AG09319 (cell line): ENCODE measurements at places on chromosomes 1 and 21.

DNA sequence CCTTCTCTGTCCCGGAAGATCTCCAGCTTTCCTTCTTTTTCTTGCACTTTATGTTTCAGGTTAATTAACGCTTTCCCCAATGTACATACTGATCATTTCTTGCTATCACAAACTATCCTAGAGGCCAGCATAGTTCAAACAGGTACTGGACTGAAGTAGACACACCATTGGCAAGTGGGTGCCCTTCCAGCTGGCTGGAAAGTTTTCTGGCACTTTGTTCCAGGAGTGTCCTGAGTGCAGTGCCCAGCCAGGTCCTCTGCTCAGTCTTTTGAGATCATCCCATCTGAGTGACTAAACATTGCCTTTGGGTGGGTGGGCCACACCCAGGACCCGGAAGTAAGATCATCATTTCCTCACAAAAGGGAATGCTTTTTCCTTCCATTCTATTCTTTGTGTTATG is 15.0 kb upstream of the DUSP23 start:
- no peak for DNase-seq

- DNase-seq: no peak
These were observed 56.7 kb upstream of the COL6A2 start for GRCh38 chr21:46041183-46041582.

DNA sequence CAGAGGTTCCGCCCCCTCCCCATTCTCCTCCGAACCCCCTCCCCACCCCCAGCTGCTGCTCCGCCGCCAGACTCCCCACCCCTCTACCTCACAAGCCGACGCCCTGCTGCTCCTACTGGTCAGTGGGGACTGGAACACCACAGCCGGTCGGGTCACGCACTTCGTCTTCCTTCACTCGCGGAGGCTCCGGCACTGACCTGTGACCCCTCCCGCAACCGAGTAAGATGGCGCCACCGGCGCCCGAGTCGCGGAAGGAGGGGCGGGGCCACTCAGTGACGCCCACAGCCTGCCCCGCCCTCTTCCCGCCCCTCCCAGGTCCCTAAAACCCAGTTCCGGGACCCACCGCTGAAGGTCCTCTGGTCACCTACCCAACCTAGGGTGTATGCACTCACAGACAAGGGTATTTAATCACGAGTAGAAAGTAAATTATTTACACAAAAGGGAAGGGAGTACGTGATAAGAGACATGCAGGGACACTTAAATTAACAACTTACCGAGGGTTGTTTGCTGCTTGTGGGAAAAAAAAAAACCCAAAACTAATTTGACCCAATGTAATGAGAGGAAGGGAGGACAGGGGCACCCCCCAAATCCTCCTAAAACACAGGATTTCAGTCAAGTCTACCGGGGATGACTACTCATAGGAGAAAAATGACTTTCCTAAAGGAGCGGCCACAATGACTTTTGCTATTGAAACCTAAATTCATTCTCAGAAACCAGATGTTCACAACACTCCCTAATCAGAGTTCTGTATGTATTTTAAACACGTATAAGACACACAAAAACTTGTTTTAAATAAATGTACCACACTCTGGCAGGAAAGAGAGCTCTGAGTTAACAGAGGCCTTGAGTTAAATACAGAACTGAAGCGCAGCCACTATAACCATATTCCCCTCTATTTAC is at the start of gene RIT1:
Gene RIT1, minus strand, starts transcription at position 194 of the 900 bp plus-strand sequence. CDS start 588 bp downstream, outside the sequence.
- DNase-seq: no peak

- DNase-seq: no peak
These were observed 603.6 kb downstream of the NPHP4 start for GRCh38 chr1:5388622-5389021.

DNA sequence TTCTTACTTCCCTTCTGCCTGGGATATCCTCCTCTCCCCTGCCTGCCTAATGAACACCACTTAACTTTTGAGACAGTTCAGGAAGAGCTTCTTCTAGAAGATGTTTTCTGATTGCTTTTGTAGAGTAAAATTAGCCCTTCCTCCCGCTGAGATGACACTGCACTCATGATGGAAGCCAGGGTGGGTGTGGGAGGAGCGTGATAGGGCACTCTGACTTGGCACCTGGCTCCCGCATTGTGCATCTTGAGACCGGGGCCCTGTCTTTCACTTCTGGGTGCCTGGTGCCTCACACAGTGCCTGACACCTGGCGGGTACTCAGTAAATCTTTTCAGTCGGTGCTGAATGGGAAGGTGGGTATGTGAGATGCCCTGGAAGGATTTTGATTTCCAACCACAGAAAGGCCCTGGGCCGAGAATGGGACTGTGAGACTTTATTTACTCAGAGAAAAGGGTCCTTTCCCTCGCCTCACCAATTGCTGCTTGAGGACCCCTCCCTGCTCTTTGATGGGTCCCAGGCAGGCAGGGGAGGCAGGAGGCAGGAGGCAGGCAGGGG is 6.8 kb downstream of the THEM5 start:
- DNase-seq: no peak

- no peak for DNase-seq
These were observed 31.7 kb downstream of the PGM1 start for GRCh38 chr1:63624911-63625310.

GRCh38 chr21:35578347-35578782 is 482.0 kb downstream of the SETD4 start:
- peak; percentile 66 for DNase-seq

DNA sequence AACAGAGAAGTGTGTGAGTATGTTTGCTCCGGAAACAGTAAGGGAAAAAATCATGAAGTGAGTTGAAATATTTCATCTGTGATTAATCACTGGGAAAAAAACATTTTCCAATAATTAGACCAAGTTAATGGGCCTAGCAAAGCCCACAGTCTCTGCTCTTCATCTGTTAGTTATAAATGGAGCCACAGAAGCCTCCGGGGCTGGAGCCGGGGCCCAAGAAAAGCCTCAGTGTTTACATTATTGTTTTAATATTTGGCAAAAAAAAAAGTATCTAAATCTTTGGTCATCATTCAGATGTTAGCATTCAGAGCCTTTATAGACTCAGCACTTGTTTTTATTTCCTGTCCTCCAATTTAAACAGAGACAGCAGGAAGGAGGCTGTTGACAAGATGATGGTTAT is 115.0 kb downstream of the UBE2U start:
- DNase-seq: peak; percentile 3

DNA sequence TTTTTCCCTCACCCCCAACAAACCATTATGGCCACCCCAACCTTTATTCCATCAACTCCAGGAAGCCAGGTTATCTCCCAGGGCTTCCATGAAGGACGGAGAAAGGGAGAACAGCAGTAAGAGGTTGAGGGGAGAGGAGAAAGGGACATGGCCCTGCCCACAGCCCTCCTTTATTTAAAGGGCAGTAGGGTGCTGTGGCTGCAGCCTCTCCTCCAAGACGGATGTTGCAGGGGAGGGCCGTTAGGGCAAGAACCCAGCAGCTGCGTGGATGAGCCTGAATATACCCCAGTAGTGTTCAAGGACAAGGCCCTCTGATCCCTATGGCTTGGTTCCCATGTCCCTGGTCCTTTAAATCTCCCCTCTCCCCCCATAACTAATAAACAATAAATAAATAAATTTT is 5.9 kb downstream of the RXFP4 start:
- no peak for DNase-seq

DNA sequence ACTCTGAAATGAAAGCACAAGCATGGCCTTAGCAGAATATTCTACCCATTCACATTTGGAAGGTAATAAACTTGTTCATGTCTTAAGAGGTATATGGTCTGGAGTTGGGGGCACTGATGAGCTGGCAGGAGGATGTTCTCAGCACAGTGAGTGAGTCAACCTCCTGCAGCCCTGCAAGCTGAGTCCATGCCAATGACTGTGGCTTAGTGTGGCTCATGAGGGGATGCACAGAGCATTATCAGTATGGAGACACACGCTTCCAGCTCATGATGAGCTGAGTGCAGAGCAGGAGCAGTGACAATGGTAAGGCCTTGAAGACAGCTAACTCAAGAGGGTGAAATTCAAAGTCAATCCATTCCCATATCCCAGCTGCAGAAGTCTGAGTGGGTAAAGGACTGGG is 102.3 kb downstream of the TNFSF18 start:
- DNase-seq: no peak

DNA sequence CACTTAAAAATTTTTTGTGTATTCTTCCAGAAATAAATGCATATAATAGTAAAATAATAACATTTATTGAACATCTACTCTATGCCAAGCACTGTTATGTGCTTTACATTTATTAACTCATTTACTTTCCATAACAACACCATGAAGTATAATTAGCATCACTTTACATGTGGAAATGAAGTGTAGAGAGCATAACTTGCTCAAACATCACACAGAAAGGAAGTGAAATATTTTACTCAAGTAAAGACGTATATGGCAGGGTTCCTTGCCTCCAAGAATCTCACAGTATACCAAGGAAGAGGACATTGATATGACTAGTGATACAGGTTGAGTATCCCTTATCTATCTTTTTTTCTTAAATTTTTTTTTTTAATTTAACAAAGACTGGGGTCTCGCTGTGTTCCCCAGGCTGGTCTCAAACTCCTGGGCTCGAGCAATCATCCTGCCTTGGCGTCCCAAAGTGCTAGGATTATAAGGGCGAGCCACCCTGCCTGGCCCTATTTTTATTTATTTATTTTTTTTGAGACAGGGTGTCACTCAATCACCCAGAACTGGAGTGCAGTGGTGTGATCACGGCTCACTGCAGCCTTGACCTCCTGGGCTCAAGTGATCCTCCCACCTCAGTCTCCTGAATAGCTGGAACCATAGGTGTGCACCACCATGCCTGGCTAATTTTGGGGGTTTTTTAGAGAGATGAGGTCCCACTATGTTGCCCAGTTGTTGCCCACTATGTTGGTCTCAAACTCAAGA is 7.7 kb upstream of the CLIC4 start:
- DNase-seq: no peak
